Activated CD4-positive, alpha-beta T cell treated with anti-CD3 and anti-CD28 coated beads, Interleukin-2, Interleukin-6, amounts not matched to agents 100 ng/mL and 50 ng/mL, durations not matched to agents 16 hours and 8 hours (primary cell): ENCODE measurements at places on chromosomes 3 and 15.
A peak's percentile ranks its signal among the peaks of the same experiment; 100 is the strongest.

DNA sequence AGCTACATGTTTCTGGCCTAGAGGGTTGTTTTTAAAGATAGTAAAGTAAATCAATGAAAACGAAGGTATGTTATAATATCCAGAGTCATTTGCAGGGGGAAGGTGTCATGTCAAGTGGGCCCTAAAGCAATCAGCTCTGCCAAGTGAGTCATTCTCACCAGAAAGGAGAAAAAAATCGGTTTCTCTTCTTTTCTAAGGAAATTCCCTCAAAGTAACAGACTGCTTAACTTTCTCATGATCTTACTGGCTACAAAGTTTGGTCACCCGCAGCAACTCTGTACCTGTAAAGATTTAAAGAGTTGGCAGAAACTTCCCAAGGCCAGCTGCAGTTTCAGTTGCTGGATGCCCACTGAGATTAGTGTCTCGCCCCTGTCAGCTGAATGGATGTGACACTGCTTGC is 5.5 kb upstream of the FSIP1 start:
- peak; percentile 56 for DNase-seq

- no peak for DNase-seq
These were observed 2.2 kb downstream of the KCTD6 start for GRCh38 chr3:58494107-58494506.

- no peak for DNase-seq
These were observed 129.7 kb upstream of the TPM1 start for GRCh38 chr15:62912808-62913207.

GRCh38 chr3:65402597-65402996 is 636.1 kb downstream of the MAGI1 start:
- no peak for DNase-seq

- DNase-seq = no peak
These were observed 3.3 kb downstream of the SNAPC5 start for GRCh38 chr15:66494262-66494661.

DNA sequence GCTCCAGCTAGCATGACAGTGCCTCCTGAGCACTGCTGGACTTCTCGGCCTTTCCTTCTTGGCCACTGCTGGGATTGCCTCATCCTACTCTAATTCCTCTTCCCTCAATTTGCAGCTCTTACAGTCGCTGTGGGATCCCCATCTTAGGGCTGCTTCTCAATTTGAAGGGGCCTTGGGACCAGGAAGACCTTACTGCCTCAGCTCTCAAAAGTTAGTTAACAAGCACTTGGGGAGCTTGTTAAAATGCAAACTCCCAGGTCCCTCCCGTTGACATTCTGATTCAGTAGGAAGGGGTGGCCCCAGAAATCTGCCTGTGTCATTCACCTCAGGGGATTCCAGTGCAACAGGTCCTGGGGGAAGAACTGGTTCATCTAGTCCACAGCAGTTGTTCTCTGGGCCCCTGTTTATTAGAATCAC is 14.8 kb downstream of the BDH1 start:
- no peak for DNase-seq

DNA sequence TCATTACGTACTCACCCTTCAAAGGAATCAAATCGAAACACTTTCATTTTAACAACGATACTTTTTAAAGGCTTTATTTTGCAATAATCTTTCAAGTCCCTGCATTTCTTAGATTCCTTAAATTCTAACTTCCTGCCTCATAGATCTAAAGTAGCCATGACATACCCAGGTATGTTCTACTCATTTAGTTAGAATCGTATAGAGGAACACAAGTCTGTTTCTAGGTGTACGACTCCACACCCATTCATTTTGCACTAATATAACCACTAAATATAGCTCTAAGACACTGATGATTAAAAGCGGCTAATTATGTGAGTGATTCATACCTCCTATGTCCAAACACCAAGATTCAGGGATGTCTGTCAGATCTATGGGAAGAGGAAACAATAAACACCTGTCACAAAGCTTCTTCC is 1.3 kb downstream of the ATP13A3 start:
- DNase-seq = peak; percentile 32

- no peak for DNase-seq
These were observed 36.9 kb downstream of the ABI3BP start for GRCh38 chr3:100956276-100956675.

DNA sequence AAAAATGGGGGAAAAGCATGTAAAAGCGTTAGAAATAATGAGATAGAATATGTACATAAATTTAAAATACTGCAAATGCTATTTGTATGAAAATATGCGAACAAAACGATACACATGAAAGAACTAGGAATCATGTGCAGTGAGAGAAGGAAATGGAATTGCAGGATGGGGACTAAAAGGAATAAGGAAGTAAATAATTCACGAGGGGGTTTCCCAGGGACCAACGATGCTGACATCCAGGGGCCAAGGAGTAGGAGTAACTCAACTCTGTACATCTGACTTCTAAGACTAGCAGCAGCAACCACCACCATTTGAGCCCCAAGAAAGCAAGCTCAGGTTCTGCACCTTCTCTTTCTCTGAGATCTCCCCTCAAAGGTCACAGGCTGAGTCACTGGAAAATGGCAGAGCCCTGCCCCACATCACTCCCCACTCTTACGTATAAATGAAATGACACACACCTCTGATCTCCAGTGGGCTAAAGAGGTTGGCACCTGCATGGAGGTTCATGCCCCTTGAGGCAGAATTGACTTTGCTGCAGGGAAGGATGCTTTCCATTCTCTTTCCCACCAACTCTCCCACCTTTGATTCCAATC is 100.0 kb upstream of the DLG1 start:
- DNase-seq = no peak

GRCh38 chr15:40042791-40043320 is 3.9 kb upstream of the SRP14 start:
- DNase-seq = no peak

DNA sequence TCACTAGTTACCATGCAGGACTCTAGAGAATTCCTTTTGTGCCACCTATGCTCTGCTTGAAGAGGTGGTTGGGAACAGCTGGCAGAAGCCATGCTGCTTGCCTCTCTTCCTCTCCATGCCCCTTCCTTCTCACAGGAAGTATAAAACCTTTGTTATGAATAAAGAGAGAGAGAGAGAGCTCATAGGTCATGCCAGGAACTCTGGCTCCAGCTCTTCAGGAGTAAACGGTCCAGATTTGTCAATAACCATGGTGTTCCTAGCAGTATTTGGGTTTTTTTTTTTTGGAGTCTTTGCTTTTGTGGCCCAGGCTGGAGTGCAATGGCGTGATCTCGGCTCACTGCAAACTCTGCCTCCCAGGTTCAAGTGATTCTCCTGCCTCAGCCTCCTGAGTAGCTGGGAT is 97.7 kb upstream of the SLC4A7 start:
- DNase-seq = no peak

DNA sequence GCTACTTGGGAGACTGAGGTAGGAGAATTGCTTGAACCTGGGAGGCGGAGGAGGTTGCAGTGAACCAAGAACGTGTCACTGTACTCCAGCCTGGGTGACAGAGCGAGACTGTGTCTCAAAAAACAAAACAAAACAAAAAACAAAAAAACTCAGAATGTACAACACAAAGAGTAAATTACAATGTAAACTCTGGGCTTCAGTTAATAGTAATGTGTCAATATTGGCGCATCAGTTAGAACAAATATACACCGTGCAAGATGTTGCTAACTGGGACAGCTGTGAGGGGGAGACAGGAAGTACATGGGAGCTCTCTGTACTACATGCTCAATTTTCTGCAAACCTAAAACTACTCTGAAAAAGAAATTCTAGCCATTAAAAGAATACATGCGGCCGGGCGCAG is 23.5 kb upstream of the TRPM1 start:
- no peak for DNase-seq

GRCh38 chr15:68333775-68334470 is 56.4 kb downstream of the FEM1B start:
- DNase-seq = no peak

DNA sequence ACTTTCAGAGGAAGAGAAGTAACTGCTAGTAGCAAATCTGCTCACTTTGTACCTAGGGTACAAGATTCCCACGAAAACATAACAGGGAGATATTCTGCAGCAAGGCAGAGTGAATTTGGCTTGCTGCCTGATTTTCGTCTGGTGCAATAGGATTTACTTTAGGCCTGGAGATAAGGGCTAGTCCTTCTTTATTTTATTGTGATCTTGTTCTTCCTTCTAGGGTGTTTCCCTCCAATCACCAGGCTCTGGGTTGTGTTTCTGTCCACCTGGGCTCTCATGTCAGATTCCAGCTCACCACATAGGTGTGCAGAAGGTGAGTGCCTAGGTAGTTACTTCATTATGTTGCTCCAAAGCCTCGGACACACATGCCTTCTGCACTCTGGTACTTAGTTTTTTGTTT is 211.8 kb upstream of the RGMA start:
- no peak for DNase-seq

- no peak for DNase-seq
These were observed 18.2 kb downstream of the PTPN23 start for GRCh38 chr3:47399016-47399415.

- DNase-seq = no peak
These were observed 41.6 kb upstream of the ACKR4 start for GRCh38 chr3:132555306-132556035.

DNA sequence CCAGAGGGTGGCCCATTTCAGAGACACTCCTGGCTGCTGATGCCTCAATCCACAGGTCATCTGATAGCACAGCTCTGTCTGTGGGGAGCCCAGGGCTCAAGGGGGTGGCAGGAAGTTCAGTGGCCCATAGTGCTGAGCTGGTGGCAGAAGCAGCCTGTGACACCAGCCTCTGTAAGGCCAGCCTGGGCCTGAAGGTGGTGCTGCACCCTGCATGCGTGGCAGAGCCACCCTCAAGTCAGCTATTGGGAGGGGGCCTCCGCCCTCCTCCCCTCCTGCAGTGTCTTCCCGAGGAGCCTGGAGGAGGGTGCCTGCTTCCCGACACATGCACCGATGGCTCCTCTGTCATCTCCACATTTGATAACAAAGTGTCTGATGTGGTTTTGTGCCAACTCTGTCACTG is 3.0 kb downstream of the PLA1A start:
- peak; percentile 54 for DNase-seq

DNA sequence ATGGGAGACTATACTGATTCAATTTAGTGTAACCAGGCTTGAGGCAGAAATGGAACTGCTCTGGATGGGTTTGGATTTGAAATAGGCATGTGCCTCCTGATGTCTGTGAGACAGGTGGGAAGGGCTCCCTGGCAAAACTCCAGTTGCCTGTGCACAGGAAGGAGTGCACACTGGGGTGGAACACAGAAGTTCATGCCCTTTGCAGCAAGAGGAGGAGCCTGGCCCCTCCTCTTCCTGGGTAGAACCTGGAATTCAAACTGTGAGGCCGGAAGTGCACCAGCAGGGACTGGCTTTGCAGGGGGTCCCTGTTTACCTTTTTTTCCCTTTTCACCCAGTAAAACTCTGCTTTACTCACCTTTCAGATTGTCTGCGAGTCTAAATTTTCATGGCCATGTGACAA is 99.9 kb downstream of the GMPS start:
- DNase-seq = no peak
